CD4-positive, alpha-beta T cell treated with Interferon gamma for 1 hour (primary cell): ENCODE measurements at places on chromosomes 3 and 15.

- no peak for DNase-seq
These were observed 33.9 kb upstream of the MED12L start for GRCh38 chr3:151051533-151051932.

- no peak for DNase-seq
These were observed 40.5 kb upstream of the CCK start for GRCh38 chr3:42306499-42306898.

- DNase-seq: no peak
These were observed 761 bp upstream of the GRIP2 start for GRCh38 chr3:14540821-14541385.

GRCh38 chr3:67809370-67809935 lies 155.0 kb upstream of the SUCLG2 start:
- DNase-seq: no peak

DNA sequence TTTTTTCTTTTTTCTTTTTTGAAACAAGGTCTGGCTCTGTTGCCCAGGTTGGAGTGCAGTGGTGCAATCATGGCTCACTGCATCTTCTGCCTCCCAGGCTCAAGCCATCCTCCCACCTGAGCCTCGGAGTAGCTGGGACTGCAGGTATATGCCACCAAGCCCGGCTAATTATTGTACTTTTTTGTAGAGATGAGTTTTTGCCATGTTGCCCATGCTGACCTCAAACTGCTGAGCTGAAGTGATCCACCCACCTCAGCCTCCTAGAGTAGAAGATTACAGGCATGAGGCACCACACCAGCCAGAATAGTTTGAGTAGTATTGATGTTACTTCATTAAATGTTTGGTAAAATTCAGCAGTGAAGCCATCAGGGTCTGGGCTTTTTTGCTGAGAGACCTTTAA lies 251.8 kb downstream of the CADM2 start:
- no peak for DNase-seq

DNA sequence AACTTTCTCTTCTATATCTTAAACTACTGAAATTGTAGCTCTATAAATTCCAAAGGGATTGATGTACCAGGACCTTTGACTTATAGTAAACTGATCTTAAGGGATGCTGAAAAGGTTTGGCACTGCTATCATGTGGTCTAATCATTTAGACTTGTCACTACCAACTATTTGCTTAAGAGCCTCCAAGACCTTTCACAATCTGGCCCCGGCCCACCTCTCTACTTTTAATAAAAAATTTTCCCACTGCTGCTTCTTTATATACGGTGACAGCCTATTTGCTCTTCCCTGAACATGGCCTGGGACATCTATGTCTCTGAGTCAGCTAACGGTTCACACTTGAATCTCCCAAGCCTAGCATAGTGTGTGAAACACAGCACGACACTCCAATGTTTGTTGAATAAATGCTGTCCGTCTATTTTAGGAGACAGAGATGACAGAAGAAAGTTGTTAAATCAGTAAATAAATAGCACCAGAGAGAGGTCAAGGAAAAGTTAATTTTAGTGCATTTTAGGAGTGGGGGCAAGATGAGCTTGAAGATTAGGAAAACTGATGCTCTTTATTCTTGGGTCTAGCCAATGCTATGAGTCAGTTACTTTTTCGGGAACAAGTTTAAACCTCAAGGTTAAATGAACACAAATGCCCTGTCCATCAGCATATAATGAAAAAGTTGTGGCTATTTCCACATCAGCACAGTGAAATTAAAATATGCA lies 212.9 kb downstream of the TIGIT start:
- DNase-seq: no peak

DNA sequence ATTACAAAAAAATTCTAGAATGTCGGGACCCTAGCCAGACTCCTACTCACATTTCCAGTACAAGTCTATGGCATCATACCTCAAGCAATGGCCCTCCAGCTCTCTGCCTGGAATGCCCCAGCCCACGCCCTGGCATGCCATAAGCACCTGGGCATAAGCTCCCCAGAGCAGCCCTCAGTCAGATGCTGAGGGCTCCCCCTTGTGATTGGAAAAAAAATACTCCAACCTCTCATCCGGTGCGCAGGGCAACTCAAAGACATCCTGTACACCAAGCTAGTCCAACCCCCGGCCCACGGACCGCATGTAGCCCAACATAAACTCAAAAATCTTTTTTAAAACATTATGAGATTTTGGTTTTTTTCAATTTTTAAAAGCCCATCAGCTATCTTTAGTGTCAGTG lies 115.4 kb downstream of the NEK10 start:
- DNase-seq: no peak

DNA sequence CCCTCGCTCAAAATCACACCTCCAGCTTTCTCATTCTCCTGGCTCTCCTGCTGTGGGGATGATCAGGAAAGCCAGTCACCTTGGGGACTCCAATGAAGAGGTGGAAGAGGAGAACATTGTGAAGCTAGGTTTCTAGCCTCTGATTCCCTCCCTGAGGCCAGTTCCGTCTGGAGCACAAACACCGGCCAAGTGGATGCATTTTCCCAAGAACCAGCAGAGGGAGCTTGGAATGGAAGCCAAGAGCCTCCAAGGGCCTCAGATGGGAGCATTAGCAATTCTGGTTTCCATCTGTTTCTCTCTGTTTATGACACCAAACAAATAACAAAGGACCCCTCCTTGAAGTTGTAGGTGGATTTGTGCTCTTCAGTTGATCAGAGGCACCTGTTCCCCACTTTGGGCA lies 40.6 kb upstream of the NMNAT3 start:
- no peak for DNase-seq

GRCh38 chr3:88058306-88058580 lies 562 bp downstream of the CGGBP1 start:
- DNase-seq: no peak

GRCh38 chr3:99637016-99637367 lies 1.4 kb upstream of the COL8A1 start:
- DNase-seq: no peak

- no peak for DNase-seq
These were observed 60.2 kb upstream of the FAM174B start for GRCh38 chr15:92715758-92716157.

GRCh38 chr15:48989170-48989569 lies 25.5 kb upstream of the SHC4 start:
- DNase-seq: no peak

GRCh38 chr3:5339967-5340535 lies 152.5 kb downstream of the EDEM1 start:
- DNase-seq: no peak

DNA sequence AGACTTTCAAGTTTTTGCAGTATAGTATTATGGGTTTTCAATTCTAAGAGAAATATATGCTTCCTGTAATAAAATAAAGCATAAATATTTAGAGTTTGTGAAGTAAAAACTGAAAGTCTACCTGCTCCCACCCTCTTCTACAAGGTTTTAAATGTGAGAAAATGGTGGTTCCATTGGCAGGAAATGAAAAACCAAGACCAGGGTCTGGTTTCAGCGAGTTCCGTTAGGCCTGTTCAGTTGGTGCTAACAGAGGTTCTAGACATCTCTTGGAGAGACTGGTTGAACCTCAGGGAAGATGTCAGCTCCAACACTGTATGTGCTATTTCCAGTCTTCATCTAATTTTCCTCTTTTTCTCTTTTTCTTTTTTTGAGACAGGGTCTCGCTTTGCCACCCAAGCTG lies 11.8 kb upstream of the MYO1E start:
- no peak for DNase-seq

DNA sequence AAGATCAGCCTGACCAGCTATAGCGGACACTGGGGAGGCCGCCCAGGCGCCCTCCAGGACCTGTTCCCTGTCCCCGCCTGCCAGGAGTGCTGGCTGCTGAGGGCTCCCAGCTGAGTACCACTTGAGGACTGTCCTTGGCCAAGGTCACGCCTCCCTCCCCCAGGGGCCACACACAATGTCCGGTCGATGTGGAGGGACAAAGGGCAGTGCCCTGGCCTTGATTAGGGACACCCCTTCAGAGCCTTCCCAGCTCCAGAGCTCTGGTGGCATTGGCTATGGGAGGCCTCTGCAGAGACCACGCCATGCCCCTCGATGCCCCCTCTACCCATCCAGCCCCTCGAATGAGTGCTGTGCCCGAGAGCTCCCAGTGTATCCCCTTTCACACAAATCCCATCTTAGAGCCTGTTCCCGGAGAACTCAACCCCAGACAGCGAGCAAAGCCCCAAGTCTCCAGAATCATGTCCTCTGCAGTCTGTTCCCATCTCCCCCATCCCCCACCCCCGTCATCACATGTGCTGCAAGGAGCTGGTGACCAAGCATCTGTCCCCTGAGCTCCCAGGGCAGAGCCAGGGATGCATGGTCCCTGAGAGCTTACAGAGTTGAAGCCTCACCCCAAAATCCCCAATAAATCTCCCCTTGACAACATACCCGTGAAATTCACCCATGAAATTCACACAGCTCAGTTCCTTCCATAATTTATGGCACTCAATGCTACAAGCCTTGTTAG lies 158.9 kb downstream of the NUP210 start:
- no peak for DNase-seq

- no peak for DNase-seq
These were observed 34.9 kb upstream of the MAGI1 start for GRCh38 chr3:66073464-66074141.

DNA sequence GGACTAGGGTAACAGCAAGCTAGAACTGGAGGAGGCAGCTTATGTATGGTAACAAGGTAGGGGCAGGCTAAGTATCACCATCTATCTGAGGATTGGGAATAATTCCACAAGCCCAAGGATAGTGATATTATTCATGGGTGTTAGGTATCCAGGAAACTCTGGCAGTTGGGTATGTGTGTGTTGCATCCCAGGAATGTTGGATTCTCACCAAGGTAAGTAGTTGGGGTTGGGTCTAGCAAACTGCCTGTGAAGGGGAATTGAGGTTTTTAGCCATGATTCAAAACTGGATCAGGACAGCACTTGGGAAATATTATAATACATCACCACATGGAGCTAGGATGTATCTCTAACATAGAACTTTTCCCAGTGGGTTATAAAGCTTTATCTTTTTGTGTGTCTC lies 626.4 kb upstream of the GOLIM4 start:
- no peak for DNase-seq

- DNase-seq: no peak
These were observed 23.7 kb downstream of the PLXND1 start for GRCh38 chr3:129582799-129583198.

- no peak for DNase-seq
These were observed 133.3 kb upstream of the SLC6A11 start for GRCh38 chr3:10682692-10683091.

DNA sequence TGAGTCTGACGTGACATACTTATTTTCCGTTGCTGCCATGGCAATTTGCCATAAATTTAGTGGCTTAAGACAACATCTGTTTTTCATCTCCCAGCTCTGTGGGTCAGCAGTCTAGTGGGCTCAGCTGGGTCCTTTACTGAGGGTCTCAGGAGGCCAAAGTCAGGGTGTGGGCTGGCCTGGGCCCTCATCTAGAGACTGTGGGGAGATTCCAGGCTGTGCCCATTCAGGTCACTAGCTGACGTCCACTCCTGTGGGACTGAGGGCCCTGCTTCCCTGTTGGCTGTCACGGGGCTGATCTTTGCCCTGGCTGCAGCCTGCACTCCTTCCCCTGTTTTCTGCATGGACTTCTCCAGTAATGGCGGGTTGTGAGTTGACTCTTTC lies 19.1 kb downstream of the FGD5 start:
- no peak for DNase-seq

DNA sequence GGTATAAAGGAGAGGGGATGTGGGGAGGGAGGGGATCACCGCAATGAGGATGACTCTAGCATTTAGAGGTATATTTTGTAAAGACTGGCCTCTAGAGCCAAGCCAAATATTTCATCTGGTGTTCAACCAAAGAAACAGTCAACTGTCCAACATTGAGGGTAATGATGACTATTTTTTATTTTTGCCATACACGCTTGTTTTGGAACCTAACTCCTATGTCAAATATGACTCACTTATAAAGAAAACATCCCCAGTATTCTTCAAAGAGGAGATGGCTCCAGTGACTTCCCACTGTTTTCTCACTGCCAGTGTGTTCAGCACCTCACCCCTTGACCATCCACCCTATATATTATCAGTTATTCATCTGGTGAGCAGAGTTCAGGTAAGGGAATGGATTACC lies 77.3 kb downstream of the WNT5A start:
- DNase-seq: no peak

- DNase-seq: no peak
These were observed 29.9 kb downstream of the CEP152 start for GRCh38 chr15:48781017-48781416.

- DNase-seq: no peak
These were observed 24.9 kb downstream of the SIAH2 start for GRCh38 chr3:150737874-150738679.
